ENCODE measurements at places on chromosomes 2 and 18. TPM values are rescaled to one million over a fixed set of nuclear protein-coding genes. Genes with fewer than 3 reads are reported as not detected.
A peak's percentile ranks its signal among the peaks of the same experiment; 100 is the strongest.

- no peak overlapping the region for H3K27ac ChIP-seq
- H3K4me3 ChIP-seq = no peak overlapping the region
- no peak for DNase-seq
These were observed 110.9 kb upstream of the RMP24 start for GRCh38 chr18:35861367-35862118.

CRYGB gene
- total RNA-seq = not detected

DNA sequence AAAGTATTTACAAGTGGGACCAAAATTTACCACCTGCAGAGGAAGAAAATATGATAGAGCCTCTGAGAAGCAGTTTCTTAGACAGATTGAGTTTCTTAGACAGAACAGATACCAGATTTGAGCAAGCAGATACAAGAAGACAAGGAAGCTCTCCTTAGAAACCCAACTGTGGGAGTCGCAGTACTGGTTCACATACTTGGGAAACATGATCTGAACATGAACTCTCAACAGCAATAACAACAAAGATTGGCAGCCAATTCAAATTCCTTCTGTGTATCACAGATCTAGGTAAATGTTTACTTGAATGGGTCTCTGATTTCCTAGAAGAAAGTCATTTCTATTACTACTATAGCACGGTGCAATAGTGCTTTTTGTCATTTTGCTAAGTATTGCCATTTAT is 82.1 kb downstream of the OLA1 start:
- H3K27me3 ChIP-seq = no peaks in the 10 kb centered on the region
- no peak for DNase-seq
- no peaks in the 10 kb centered on the region for H3K36me3 ChIP-seq
- no peaks in the 10 kb centered on the region for H3K4me1 ChIP-seq

DTNA gene
- 0.90 TPM for total RNA-seq

AGXT gene
- total RNA-seq = 963 TPM

- no peak overlapping the region for H3K4me3 ChIP-seq
- DNase-seq = no peak
- no peaks in the 10 kb centered on the region for H3K4me1 ChIP-seq
- no peaks in the 10 kb centered on the region for H3K27me3 ChIP-seq
These were observed 493.0 kb downstream of the PLCL1 start for GRCh38 chr2:198297350-198297749.

GRCh38 chr18:34773961-34774766 is 64.1 kb downstream of the DTNA start:
- H3K27ac ChIP-seq = no peak overlapping the region
- no peaks in the 10 kb centered on the region for H3K36me3 ChIP-seq
- H3K27me3 ChIP-seq = no peaks in the 10 kb centered on the region
- no peak overlapping the region for H3K4me3 ChIP-seq
- no peaks in the 10 kb centered on the region for H3K4me1 ChIP-seq

DNA sequence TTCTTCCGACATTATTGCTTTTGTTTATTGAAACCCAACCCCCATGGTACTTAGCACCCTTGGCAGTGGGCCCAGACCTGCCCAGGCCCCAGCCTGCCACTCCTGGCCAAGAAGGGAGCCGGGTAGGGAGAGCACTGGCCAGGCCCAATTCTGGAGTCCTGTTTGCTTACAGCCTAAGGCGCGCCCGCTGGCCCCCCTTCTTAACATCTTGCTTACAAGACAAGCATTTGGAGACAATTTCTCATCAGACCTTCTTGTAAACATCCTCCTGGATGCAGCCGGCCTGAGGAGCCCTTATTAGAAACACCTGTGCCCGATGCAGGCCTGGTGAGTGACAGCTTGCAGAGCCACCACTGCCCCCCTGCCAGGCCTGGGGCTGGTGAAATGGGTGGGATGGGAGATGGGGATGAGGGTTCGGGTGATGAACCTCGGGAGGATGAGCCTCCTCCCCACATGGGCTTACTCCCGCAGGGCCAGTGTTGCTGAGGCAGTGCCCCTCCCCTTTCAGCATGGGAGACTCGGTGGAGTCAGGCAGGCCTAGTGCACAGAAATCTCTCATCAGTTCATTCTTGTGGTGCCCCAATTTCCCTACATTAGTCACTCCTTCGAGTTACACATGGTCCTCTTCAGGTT is 217.5 kb downstream of the CYP26B1 start:
- H3K36me3 ChIP-seq = no peaks in the 10 kb centered on the region
- no peaks in the 10 kb centered on the region for H3K27me3 ChIP-seq
- H3K4me3 ChIP-seq = no peak overlapping the region
- no peak overlapping the region for H3K27ac ChIP-seq
- peak; percentile 83 for DNase-seq

GRCh38 chr18:30748541-30748940 is 294.0 kb downstream of the DSC3 start:
- DNase-seq = no peak
- H3K36me3 ChIP-seq = no peaks in the 10 kb centered on the region
- no peaks in the 10 kb centered on the region for H3K4me1 ChIP-seq
- no peaks in the 10 kb centered on the region for H3K27me3 ChIP-seq
- no peak overlapping the region for H3K4me3 ChIP-seq

MAB21L4 gene
- total RNA-seq = 17.0 TPM

- peaks cover 26% of the 10 kb centered on the region for H3K4me1 ChIP-seq
- H3K4me3 ChIP-seq = no peak overlapping the region
- no peaks in the 10 kb centered on the region for H3K36me3 ChIP-seq
- no peak for DNase-seq
- H3K27me3 ChIP-seq = no peaks in the 10 kb centered on the region
These were observed 126.3 kb downstream of the IRS1 start for GRCh38 chr2:226673314-226673723.

GALNT1 gene
- 45.8 TPM for total RNA-seq

GRCh38 chr2:71786291-71787107 is 333.1 kb downstream of the DYSF start:
- H3K4me1 ChIP-seq = no peaks in the 10 kb centered on the region
- no peak overlapping the region for H3K4me3 ChIP-seq
- no peaks in the 10 kb centered on the region for H3K27me3 ChIP-seq
- DNase-seq = no peak
- no peak overlapping the region for H3K27ac ChIP-seq

AMER3 gene
- total RNA-seq = not detected

KCNJ13 gene
- not detected for total RNA-seq

TBR1 gene
- not detected for total RNA-seq

DNA sequence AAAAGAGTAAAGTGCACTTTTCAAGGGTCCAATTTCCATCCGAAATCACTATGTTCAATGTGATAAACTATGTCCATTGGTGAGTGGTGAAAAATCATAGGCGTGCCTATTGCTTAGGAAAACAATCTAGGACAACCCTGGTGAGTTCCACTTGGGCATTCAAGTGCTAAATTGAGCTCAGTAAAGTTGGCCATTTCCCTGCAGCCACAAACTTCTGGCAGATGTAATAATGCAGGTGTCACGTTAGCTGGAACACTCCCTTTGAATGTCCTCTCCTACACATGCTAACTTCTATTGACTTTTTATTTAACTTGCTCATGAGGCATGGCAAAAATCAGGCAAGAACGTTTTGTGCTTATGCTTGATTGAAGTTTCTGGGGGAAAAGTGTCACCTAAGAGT is 67.1 kb downstream of the CPS1 start:
- no peaks in the 10 kb centered on the region for H3K4me1 ChIP-seq

Data from right lobe of liver (tissue), 6 donors.